ENCODE measurements at places on chromosomes 11 and 22.

DNA sequence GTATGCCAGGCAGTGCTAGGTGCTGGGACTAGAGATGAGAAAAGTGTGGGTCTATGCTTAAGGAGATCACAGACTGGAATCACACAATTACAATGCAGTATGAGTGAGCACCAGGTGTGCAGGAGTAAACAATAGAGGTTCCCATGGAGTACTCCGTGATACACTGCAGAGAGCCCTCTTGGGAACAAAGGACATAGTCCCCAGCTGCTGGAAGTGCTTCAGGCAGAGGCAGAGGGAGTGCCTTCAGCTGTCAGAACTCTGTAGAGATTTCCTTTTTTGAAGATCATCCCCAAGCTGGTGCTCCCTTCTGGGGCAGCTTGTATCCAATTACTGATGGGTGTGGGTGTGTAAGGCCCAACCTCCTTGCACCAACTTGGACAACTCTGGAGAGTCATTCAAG, 143.5 kb upstream of the PLET1 start:
- no peak for DNase-seq

DNA sequence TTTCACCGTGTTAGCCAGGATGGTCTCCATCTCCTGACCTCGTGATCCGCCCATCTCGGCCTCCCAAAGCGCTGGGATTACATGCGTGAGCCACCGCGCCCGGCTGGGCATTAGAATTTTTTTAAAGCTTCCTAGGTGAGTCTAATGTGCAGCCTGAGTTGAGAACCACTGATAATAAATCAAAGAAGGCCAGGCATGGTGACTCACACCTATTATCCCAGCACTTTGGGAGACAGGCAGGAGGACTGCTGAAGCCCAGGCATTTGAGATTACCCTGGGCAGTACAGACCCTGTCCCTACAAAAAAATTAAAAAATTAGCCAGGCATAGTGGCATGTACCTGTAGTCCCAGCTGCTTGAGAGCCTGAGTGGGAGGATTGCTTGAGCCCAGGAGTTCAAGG, 13.7 kb downstream of the MEI1 start:
- DNase-seq, result no peak

- no peak for DNase-seq
These were observed 75.2 kb upstream of the NNMT start for GRCh38 chr11:114221037-114221436.

DNA sequence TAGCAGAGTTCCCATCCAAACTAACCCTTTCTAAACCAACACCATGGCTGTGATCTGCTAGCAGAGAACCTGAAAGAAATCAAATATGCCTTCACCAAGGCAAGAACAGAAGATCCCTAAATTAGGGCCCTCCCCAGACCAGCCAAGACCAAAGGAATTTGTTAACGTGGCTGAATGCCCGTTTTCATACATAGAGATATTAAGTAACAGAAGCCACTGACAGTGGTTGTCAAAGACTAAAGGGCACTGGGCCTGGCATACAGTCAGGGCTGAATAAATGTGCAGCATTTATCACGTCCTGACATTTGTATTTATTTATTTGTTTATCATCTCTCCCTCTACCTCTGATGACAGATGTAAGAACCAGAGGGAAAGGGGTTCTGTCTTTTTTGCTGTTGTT, 271.8 kb downstream of the LARGE1 start:
- no peak for DNase-seq

DNA sequence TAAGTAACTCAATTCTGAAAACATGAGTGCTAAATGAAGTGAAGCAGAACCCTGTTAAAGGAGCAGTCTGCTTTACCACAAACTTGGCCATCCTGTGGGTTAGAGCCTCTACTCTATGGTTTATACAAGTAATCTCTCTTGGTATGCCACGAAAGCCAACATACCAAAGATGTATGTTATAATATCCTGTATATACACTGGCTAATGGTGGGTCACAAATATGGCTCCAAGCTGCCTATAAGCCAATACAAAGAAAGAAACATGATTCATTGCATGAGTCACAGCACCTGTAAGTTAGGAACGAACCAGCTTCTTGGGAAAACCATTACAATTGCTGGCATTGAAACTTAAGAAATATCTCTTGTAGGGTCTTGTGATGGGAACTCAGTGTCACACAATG, 16.1 kb downstream of the XRRA1 start:
- DNase-seq, result no peak

GRCh38 chr11:67648140-67648795, 2.3 kb downstream of the ACY3 start:
- peak; percentile 42 for DNase-seq

DNA sequence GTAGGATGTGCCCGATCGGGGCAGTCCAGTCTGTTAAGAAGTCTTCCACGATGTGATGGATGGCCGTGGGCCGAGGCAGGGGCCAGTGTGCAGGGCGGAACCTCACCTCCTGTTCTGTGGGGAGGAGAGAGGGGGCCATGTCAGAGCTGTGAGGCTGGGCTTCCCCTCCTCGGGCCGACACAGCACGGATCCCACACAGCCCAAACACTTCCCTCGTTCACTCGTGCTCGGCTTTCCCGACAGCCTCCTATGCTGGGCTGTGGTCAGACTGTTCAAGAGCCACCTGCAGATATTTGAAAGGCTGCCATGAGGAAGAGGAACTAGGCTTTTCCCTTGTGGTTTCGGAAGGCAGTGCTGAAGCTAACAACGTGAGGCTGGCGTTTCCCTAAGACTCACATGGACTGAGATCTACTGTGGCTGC, 12.3 kb upstream of the TXN2 start:
- DNase-seq, result no peak
